ENCODE measurements at places on chromosomes 3 and 15. TPM values are rescaled to one million over a fixed set of nuclear protein-coding genes. Genes with fewer than 3 reads are reported as not detected.

RHOV gene
- total RNA-seq: 1.7 TPM

SLC24A5 gene
- total RNA-seq: not detected

DNA sequence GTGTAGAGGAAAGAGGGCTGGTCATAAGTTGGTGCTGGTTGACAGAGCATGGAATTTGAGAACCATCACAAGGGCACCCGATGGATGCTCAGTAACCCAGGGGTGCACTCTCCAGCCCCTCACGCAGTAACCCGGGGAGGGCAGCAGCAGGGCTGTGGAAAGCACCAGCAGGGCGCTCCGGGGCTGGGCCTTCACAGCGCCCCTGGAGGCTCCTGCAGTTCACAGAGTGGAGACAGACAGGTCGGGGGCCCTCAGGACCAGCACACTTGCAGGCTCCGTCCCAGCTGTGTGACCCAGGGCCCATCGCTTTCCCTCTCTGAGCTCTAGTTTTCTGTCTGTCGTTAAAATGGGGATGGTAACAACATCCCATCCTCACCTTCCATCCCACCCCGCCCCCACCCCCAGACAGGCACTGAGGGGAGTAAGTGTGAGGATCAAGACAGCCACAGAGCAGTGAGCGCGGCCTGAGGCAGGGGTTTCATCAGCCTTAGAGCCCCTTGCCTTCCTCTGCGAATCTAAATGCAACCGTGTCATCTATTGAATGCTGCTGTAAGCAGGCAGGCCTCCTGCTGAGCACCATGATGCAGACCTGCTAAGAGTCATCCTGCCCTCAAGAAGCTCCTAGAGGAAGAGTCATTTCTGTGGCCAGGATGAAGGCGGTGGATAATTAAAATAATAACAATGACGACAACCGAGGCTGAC, 90.2 kb upstream of the LINGO1 start:
- no peak for DNase-seq

GRIP2 gene
- not detected for total RNA-seq

GRCh38 chr3:122946185-122946584, 81.4 kb downstream of the SEMA5B start:
- no peak for DNase-seq

LXN gene
- total RNA-seq: 13.3 TPM

DNA sequence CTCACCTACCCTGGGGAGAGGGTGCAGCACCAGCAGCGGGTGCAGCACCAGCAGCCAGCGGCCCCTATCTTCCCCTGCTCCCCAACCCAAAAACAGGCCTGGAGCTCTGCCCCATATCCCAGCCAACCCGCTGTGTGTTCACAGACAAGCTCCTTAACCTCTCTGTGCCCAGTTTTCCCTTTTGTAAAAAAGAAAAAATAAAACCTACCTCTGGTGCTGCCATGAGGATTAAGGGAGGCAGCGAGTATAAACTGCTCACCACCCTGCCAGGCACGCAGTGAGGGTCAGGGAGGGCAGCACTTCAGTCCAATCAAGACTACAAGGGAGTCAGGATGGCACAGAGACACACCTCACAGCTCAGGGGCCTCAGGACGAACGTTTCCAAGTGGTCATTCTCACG, 163.3 kb downstream of the NUP210 start:
- no peak for DNase-seq

DNA sequence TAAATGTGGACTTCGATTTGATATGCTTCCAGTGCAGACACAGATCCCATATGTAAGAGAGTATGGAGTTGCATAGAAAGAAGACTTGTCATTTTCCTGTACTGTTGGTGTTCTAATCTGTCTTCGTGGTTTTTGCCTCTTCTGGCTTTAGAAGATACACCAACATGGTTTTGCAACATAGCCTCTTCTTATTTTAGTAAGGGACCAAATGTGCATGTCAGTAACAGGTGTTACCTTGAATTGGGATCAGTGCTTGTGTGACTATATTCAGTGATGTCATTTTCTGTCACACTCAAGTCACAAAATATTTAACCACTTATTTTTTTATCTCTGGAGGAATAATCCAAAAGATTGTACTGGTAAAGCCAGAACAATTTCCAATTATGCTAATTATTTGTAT, 140.4 kb downstream of the SNRPN start:
- DNase-seq: no peak

CLDN1 gene
- 169 TPM for total RNA-seq

GRCh38 chr15:68699881-68700454, 120.7 kb downstream of the ANP32A start:
- no peak for DNase-seq

ROBO2 gene
- total RNA-seq: 0.52 TPM
